ENCODE measurements at places on chromosomes 1 and 21.

GRCh38 chr1:26019641-26020315 lies 1.8 kb upstream of the EXTL1 start:
- DNase-seq = no peak

- DNase-seq = no peak
Measured at GRCh38 chr1:154957091-154957657, 1.3 kb upstream of the PBXIP1 start.

- no peak for DNase-seq
Measured at GRCh38 chr1:114131526-114132220, 22.0 kb downstream of the SYT6 start.

GRCh38 chr1:164433818-164434170 lies 125.2 kb upstream of the PBX1 start:
- DNase-seq = no peak

- no peak for DNase-seq
Measured at GRCh38 chr1:60679524-60680375, 402.6 kb upstream of the NFIA start.

DNA sequence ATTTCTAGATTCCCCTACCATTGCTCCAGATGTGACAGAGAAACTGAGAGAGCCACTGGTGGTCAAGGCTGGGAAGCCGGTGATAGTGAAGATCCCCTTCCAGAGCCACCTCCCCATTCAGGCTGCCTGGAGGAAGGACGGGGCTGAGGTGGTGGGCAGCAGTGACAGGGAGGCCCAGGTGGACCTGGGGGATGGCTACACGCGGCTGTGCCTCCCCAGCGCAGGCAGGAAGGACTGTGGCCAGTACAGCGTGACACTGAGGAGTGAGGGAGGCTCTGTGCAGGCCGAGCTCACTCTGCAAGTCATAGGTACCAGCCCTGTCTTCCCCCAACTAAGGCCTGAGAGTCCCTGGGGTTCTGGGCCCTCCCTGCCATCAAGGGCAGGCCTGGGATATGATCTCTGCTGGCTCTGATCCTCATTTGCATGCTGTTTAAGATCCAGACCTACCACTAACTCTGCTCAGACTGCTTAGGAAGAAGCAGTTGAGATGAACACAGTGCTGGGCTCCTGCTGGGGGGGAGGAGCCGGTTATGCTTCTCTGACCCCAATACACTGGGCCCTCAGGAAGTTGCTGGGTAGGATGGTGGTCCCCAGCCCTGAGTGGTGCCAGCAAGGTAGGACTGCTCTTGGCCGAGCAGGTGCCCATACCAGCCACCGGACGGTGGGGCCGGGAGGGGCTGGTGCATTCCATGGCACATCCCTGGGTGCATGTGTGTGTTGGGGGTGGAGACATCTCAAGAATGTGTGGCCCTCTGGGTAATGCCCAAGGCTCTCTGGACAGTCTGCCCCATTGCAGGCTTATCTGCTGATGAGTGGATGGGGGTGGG lies 25.1 kb downstream of the IGFN1 start:
- DNase-seq = no peak

DNA sequence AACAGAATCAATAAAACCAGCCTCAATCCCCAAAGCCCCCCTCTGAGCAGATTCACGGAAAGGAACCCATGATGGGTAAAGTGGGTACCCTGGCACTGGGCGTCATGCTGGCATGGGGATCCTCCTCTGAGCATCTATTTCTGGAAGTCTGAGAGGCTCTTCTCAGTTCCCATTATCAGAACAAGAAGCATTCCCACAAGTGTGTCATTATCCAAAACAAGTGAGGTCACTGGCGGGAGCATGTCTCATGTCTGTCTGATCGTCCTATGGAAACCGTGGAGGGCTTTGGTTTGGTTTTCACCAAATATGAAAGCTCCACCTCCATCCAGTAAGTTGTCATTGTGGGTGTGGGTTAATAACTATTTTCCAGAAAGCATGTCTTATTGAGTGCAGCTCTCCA lies 70.7 kb downstream of the PGM1 start:
- no peak for DNase-seq

GRCh38 chr21:27953340-27954045 lies 986.6 kb upstream of the ADAMTS5 start:
- DNase-seq = no peak

- DNase-seq = no peak
Measured at GRCh38 chr1:64251971-64252370, 48.5 kb downstream of the UBE2U start.

- DNase-seq = no peak
Measured at GRCh38 chr1:208170252-208170651, 73.9 kb downstream of the PLXNA2 start.

DNA sequence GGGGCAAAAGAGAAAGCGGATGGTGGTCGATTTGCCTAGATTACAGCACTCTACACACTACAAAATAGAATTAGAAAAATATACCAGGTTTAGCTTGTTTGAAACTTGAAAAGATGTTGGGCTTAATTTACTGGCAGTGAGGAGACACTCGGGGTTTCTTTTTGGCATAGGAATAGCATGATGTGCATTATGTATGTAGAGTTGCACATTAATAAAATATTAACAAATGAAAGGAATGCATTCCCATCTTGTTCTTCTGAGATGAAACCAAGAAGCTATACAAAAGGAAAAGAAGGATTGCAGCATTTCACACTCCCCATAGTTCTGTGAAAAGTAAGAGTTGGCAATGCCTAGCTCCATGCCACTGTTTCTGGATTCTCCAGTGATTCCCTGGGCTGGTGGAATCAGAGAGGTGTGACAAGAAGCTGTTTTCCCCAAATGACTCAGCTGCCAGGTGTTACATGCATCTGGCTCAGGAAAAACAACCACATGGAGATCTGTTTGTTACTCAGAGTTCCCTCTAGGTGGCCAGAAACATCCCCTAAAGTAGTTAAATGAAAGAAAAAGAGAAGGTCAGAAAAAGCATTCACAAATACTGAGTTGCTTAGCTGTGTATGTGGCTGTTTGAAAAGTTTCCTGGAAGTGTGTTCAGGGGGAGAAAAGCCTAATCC lies 115.6 kb downstream of the UCK2 start:
- DNase-seq = no peak

DNA sequence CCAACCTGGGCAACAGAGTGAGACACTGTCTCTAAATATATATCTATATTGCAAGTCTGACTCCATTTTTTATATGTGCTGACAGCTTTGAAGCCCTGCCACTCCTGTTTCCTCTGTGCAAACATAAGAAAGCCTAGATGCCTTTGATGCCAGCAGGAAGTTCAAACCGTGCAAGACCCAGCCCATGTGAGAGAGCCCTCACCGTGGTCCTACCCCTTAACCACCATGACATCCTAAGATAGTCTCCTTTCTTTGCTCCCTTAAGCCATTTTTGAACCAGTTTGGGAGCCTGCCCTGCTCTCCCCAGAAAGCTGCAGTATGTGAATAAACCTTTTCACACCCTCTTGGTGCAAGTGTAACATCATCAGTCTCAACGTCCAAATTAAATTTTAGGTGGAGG lies 3.7 kb upstream of the DIPK1A start:
- no peak for DNase-seq

GRCh38 chr1:65372557-65372956 lies 47.9 kb upstream of the LEPR start:
- no peak for DNase-seq

All from GM20000 (cell line).